ENCODE measurements at places on chromosomes 6 and 20. TPM values are rescaled to one million over a fixed set of nuclear protein-coding genes. Genes with fewer than 3 reads are reported as not detected.
A peak's percentile ranks its signal among the peaks of the same experiment; 100 is the strongest.

DNA sequence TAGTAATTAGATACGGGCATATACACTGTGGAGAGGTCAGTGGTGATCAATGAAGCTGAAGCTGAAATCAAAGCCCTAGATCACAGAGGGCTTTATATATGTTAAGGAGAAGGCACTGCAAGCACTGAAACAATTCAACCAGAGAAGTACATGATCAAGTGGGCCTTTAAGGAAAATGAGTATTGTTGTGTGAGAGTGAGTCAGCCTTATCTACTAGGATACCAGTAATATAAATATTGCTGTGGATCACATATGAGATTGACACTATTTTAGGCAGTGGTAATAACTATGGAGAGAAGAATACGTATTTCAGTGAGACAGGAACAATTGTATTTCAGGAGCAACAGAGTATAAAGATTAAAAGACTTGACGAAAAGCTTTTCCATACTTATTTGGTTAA lies 1172.2 kb upstream of the GJE1 start:
- no peak for DNase-seq

The PLN gene
- 0.47 TPM for total RNA-seq

DNA sequence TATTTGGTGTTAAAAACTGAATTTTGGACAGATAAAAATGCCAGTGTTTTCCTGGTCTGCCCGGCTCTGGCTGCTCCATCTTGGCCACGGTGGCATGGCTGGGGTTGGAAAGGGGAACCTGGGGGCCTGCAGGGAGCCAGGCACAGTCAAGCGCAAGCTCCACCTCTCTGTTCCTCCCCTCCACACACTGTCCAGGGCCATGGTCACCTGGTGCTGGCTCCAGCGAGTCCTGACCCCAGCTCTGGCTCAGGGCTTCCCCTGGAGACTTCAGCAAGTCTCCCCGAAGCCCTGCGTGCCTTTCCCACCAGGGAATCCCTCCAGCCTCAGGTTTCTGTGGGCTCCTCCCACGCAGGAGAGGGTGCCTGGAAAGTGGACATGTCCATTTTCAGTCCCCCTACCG lies 298.5 kb downstream of the QKI start:
- no peak for DNase-seq

DNA sequence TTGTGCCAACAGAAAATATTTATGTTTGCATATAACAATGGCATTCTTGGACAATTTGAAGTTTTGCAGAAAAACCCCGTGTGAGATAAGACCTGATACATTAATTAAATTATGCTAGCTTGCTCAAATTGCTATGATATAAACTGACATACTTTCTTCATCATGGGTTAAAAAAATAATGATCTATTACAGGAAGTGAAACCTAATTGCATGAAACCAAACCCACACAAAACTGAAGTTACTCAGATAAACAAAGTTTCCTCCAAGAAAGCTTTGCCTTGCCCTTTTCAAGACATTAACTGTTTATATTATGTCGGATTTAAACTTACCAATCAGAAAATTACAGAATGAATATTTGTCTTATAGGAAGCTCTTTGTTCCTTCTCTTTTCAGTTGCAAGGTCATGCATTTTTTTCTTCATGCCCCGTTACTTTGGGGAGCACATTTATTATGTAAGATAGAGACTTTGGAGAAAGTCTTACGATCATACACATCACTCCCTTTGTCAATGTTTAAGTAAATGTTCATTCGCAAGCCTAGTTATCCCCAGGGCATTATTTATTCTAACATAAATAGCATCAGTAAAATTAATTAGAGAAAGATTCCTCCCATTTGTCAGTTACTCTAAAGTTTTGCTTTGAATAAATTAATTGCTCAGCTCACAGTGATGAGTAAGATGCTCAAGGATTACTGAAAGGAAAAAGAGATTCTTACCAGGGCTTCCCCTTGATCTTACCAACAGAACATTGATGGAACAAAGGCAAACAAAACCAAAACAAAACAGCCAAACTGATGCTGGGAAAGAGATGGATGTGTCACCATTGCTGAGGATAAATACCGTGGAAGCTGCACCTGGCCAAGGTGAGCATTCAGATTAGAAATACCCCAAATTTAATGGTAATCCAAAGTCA lies 14.8 kb upstream of the TMEM244 start:
- no peak for DNase-seq

GRCh38 chr6:121055572-121056163 lies 278.6 kb downstream of the TBC1D32 start:
- no peak for DNase-seq

- no peak for DNase-seq
Measured at GRCh38 chr6:110613356-110613755, 136.9 kb upstream of the SLC22A16 start.

DNA sequence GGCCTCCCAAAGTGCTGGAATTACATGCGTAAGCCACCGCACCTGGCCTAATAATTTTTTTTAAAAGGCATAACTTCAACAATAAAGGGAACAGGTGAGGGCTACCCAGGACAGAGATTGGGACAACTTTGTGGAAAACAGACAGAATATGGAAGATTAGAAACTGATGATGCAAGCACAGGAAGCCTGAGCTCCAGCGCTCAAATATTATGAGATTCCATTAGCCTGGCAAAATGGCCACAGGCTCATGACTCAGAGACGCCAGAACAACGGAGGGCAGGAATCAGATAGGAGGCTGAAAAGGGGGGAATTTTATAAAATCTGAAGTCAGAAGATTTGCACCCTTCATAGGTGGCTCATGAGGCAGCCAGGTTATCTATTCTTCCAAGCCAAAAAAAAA lies 103.1 kb upstream of the MRPS10 start:
- DNase-seq = no peak

GRCh38 chr6:13526727-13527670 lies 39.6 kb upstream of the GFOD1 start:
- DNase-seq = no peak

DNA sequence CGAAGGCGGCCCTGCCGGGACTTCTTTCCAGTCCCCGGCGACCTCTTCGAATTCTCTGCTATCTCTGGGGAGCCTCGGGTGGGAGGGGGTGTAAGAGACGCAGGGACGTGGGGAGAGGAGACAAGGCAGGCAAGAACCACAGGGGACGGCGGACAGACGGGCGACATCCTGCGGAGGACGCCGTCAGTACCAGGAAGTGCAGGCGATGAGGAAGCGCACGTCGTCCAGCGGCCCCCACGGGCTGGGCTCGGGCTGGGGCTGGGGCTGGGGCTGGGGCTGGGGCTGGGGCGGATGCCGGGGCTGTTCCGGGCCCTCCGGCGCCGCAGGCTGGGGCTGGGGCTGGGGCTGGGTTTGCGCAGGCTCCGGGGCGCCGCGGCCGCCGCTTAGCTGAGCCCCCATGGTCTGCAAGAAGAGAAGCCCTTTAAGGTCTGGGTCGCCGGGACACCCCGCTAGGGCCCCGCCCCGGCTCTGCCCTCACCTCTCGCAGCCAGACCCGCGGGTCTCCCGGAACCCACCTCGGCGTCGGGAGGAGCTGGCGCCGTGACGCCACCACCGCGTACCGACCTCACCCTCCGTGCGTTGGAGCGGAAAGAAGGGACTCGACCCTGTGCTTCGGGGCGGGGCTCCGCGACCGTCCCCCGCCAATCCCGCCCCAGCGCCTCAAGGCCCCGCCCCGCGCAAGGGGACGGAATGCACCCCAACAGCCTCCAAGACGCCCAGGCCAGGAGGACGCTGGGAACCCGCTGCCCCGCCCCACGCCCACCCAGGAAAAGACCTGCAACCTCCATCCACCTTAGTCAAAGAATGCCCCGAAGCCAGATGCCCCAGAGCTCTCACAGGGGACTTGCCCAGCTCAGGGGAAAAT lies at the start of gene MMP24OS:
Gene MMP24OS, minus strand, starts transcription at position 592 of the 865 bp plus-strand sequence. Its CDS starts 193 bp downstream, at position 399.
- peak; percentile 86 for DNase-seq

GRCh38 chr6:6596529-6597328 lies 8.2 kb downstream of the LY86 start:
- no peak for DNase-seq

GRCh38 chr6:129329678-129330077 lies 380.3 kb downstream of the ARHGAP18 start:
- DNase-seq = no peak

GRCh38 chr20:25632940-25633790 lies 9.4 kb upstream of the NANP start:
- no peak for DNase-seq

GRCh38 chr6:39441986-39442385 lies 119.5 kb upstream of the KCNK16 start:
- no peak for DNase-seq

DNA sequence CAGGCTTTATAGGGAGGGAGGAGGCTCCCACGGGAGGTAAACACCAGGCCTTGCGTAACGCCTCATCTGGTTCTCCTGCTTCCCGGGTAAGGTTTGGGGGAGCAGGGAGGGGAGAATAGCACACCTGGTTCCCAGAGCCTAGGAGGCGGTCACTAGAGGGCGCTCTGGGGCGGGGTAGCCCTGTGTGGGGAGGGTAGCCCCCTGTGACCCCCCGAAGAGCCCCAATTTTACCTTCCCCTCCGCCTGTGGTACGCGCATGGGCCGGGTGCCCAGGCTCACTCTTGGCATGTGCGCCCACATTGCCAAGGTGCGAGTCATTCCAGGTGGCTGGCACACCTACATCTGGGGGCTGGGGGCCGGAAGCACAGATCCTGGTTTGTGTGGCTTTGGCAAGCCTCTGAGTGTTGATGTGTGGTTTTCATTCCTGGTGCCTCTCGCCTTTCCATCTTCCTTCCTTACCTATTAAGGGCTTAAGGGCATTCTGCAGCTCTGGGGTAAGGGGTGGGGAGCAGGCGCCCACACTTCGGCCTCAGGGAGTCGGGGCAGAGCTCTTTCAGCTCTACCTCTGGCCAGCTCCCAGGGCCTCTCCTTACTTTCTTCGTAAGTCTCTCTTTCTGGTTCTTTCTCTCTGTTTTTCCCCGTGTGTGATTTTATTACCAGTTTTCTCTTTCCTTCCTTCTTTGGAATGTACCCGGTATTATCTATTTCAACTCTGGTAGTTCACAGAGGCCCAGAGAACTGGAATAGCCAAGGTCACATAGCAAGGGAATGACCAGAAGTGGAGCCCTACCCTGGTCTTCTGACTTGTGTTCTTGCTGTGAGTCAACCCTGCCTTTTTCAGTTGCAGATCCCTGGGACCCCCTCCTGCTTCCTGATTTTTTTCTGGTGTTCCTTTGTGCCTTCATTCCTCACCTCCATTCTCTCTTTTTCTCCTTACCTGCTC lies 492 bp upstream of the RNF39 start:
- DNase-seq = no peak

DNA sequence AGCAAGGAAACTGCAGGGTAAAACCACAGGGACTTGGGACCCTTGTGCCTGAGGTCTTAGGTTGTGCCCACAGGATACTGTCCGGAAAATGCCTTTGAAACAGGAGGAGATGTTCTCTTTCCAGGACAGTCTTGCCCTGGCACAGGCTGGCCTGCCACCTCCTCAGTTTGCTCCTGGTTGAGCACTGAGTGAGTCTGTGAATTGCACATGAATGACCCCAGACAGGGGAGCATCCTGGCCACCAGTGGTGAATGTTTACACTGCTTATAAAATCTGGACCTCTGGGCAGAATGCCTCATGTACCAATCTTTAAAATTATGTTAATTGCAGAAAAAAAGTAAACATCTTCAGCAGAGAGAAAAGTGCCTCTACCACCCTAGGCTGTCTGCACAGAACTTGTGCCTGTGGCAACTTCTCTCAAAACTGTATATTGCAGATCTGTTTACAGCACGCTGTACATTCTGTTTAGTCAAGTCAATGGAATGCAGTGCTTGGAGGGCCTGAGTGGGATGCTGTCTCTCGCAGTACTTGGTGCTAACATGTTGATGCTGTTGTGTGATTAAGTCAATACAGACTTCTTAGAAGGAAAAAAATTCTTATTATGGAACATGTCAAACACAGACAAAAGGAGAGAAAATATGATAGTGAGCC lies 242.1 kb downstream of the SOD2 start:
- DNase-seq = no peak

DNA sequence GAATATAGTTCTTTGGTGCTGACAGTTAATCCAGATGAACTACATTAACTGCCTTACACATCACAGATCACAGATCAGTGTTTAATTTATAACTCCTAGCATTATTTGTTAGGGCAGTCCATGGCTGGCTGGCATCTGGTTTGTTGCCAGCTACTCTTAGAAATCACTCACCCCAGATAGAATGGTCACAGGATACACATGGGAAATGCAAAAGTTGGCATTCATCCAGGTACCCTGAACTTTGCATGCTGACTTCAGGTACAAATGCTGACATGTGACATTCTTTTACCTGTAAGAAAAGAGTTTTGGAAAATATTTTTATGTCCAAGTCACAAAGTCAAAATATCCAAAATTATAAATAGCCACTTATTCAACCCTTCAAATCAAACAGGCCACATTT lies 20.2 kb downstream of the FBXL4 start:
- no peak for DNase-seq

The FOXA2 gene
- not detected for total RNA-seq

The HRH3 gene
- 0.47 TPM for total RNA-seq

- DNase-seq = peak; percentile 5
Measured at GRCh38 chr20:38633577-38634093, 32.0 kb downstream of the ARHGAP40 start.

GRCh38 chr20:21512634-21513180 lies 1.2 kb downstream of the NKX2-2 start:
- DNase-seq = no peak

GRCh38 chr20:57576617-57577550 lies 16.0 kb downstream of the PCK1 start:
- no peak for DNase-seq
